Retina (tissue), 1 donor: ENCODE measurements at places on chromosomes 5 and 9.
A peak's percentile ranks its signal among the peaks of the same experiment; 100 is the strongest.

- DNase-seq, result no peak
Observed at GRCh38 chr5:119363271-119363670, 7.5 kb downstream of the TNFAIP8 start.

DNA sequence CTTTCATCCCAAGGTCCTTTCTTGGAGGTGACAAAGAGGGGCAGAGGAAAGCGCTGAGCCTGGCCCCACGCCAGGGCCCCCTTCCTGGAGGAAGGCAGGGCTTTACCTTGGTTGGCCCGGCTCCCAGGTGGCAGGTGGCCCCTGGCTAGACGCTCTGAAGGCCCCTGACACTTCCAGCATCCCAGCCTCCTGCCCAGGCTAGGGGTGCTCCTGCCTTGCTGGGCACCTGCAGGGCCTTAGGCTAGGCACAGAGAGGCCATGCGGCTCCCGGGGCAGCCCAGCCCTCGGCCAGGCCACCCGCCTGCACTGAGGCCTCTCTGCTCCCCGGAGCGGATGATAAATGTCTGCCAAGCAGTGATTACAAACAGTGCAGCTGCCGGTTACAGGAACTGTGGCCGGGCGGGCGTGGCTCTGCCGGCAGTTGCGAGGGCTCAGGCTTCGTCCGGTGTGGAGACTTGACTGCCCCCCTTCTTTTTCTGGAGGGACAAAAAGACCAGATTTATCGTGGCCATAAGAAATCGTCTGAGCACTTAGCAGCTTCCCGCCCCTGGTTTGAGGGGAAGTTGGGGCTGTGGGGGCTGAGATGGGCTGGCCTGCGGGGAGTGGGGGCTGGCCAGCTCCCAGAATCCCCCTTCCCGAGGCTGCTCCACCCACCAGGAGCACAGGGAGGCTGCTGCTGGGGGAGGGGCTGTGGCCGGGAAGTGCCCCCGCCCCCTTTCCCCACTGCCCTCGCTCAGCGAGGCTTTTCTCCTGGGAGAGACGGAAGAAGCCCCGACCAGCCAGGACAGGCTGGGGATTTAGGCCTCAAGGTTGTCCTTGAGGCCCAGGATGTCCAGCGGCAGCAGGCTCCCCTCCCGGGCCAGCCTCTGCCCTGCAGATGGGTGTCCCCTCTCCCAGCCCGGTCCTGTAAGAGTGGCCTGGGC lies 31.6 kb upstream of the UBAC1 start:
- peak; percentile 83 for DNase-seq

- DNase-seq, result no peak
Observed at GRCh38 chr9:133770076-133770777, 32.1 kb upstream of the SARDH start.

GRCh38 chr5:163408311-163408923 lies 29.0 kb upstream of the CCNG1 start:
- DNase-seq, result peak; percentile 74

DNA sequence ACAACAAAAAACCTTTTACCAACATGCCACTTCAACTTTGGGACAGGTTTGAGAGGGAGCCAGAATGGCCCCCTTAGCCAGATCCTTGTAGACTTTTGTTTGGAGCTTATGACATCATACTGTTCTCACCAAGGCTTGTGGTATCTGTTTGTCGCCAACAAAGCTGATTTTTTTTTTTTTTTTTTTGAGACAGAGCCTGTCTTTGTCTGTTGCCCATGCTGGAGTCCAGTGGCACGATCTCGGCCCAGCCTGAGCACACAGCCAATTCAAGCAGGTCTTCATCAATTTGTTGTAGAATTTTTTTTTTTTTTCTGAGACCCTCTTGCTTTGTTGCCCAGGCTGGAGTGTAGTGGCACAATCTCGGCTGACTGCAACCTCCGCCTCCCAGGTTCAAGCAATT lies 26.4 kb upstream of the NTNG2 start:
- no peak for DNase-seq
